Activated CD8-positive, alpha-beta memory T cell treated with anti-CD3 and anti-CD28 coated beads for 1 hour (primary cell): ENCODE measurements at places on chromosomes 5 and 9.

DNA sequence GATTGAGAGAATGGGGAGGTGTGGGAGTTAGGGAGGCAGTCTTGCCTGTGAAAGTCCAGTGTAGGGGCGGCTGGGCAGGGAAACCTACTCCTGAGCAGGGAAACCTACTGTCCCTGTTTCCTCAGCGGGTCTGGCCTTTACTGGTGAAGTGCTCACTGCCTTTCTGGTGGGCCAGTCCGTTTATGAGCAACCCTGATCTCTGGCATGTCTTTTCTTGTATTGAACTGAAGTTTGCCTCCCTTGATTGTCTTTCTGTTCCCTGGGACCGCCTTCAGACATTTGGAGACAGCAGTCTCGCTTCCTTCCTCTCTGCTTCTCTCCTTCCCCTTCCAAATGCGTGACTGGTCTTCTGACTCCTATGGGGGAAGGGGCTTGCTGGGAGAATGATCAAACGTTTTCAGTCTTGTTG, 2.9 kb downstream of the SNX18 start:
- no peak for DNase-seq

DNA sequence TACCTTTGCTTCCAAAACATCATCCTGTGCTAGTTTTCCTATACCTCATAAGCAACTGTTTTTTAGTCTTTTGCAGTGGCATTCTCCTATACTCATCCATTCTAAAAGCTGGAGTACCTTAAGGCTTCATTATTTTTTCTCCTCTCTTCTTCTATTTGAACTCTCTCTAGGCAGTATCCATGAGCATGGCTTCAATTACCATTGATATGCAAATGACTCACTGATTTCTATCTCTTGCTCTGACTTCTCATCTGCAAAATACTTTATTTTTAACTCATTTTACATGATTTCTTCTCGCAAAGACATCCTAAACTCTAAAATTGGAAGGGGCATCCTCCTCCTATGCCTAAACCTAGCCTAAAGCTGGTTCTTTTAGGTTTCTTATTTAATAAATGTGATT, 365.1 kb upstream of the NUDT12 start:
- no peak for DNase-seq

DNA sequence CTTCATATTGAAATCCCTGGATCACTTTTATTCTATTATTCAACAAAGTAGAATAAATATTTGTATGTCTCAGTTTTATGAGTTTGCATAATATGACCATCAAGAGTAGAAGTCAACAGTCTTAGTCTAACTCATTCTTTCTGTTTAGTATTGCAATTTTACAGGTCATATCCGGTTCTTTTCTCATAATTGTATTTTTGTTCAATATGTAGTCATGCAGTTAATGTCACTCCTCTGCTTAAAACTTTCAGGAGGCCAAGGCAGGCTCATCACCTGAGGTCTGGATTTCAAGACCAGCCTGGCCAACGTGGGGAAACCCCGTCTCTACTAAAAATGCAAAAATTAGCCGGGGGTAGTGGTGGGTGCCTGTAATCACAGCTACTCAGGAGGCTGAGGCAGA, 148.4 kb upstream of the TRPM3 start:
- no peak for DNase-seq

DNA sequence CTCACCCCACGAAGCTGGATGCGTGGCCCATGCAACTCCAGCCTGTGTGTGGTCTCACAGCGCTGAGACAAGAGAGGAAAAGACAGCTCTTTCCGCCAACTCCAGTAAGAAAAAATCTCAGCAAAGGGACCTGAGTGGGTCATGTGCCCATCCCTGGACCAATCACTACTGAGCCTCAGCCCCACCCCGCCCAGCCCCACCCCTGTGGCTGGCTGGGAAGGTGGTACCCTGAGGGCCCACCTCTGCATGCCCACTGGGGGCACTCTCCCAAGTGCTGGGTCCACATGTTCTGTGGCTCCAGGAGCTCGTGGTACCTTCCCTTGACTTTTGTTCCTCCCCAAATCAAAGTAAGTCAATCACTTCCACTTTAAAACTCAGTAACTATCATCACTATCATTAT, 105.1 kb upstream of the SMIM23 start:
- DNase-seq, result no peak

- DNase-seq, result no peak
Observed at GRCh38 chr9:87535817-87536539, 38.3 kb downstream of the DAPK1 start.

DNA sequence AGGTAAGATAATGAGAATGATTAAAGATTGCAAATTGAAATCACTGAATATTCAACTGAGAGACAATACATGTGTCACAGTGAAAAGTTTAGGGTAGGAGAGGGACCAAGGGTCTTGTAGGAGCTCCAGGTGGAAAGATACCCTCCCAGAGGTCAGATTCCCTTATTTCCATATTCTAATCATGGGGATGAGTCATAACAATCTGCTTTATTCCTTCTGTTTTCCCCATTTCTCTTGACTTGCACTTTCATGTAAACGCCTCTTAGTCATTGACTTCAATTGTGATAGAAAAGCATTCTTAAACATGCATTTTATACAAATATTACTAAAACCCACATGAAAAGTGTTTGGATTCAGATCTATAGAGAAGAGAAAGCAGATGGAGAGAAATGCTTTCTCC, 81.3 kb upstream of the CTSL start:
- DNase-seq, result no peak

- no peak for DNase-seq
Observed at GRCh38 chr5:157217289-157218024, 36.8 kb downstream of the ITK start.

- DNase-seq, result no peak
Observed at GRCh38 chr9:36078051-36078450, 41.3 kb downstream of the RECK start.

GRCh38 chr9:70110194-70111041, 66.8 kb downstream of the MAMDC2 start:
- no peak for DNase-seq

- no peak for DNase-seq
Observed at GRCh38 chr5:140548300-140548688, 832 bp downstream of the EIF4EBP3 start.

DNA sequence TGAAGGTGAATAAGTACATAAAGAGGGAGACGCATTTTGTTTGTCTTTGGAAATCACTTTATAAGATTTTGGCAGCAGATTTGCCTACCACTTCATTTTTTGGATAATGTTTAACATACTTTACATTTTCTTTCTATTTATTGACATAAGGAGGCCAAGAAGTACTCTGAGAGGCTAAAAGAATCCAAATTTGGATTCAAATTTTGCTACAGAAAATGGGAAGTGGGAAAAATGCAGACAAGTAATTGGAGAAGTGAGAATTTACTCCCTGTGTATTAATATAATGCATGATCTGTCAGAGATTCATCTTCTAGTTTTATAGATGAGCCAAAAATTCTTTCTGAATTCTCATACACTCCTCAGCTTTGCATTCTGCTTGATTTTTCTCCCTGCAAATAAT, 411.2 kb upstream of the CTNND2 start:
- no peak for DNase-seq

DNA sequence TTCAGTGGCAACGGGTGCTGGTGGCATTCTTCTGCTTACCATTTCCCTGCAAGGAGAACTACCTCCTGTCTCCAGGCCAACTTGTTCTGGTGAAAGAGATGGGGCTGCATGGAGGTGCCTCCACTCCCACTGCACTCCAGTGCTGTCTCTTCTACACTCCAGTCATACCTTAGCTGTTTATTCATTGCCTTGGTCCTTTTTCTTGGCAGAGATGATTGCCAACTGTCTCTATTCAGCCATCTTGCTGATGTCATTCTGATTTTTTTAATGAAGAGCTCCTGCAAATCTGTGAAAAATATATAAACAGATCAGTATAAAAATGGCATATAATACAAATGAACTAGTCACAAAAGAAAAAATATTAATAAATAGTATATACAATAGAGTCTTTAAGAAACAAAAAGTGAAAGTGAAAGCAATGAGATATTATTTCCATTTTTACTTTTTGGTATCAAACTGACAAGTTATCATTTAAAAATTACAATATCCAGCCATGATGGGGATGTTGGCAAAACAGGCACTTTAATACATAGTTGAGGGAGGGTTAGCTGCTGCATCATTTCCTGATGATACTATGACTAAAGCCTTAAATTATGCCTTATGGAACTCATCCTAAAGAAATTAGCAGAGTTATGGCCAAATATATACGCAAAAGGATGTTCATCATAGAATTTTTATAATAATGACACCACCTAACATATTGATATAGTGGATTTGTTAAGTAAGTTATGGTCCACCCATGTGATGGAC, 109.4 kb downstream of the CARTPT start:
- DNase-seq, result no peak

- no peak for DNase-seq
Observed at GRCh38 chr9:137631345-137632229, 12.8 kb downstream of the EHMT1 start.

DNA sequence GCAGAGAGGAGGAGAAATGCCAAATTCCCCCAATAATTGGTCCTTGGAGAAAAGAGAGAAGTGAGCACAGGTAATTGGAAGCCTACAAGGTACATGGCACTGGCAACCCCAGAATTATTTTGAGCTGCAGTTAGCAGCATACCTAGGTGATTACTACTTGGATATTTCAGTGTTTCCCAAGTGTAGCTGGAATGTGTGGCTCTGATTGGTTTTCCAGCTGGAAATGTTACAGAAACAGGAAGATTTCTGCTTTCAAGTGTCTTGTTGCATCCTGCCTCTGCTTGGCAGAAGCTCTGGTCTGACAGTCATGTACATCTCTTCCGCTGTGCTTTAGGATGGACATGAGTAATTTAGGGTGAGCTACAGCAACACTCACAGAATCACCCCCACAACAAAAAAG, 262.1 kb downstream of the ENC1 start:
- DNase-seq, result no peak

DNA sequence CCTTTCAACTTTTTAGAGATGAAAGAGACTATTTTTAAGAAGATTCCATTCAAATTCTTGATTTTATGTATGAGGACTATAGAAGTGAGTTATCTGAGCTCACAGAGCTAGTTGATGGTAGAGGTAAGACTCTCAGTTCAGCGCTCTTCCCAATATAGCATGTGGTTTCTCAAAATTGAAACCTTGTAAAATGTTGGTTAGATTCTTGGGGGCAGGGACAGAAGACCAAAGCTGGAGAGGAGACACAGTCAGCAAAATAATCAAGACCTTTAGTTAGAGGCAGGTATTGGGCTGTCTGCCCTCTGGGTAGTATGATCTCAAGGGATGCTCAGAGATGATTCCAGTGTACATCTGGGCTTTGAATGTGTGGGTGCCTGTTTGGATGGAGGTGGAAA, 246.4 kb downstream of the SH3GL2 start:
- DNase-seq, result no peak

- DNase-seq, result no peak
Observed at GRCh38 chr5:55205001-55205400, 22.1 kb downstream of the MCIDAS start.

DNA sequence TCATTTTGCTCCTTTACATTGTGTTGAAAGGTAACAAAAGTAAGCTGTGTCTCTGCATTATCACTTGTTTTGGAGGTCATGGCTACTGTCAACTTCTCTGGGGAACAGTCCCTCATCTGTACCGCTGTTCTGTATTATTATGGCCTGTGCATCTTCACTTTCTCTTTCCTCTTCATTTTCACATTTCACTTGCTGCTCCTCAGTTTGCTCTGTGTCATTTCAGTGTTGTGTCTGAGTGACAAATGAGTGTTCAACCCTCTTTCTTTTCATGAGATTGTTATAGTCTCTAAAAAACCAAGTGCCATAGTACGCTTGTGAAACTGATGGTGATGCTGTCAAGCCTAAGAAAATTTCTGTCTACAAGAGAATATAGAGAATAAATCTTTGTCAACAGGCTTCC, 122.0 kb upstream of the FER start:
- DNase-seq, result no peak

- DNase-seq, result no peak
Observed at GRCh38 chr5:29795096-29795652, 1398.3 kb upstream of the CDH6 start.

GRCh38 chr9:117622347-117622746, 81.9 kb upstream of the TLR4 start:
- no peak for DNase-seq

DNA sequence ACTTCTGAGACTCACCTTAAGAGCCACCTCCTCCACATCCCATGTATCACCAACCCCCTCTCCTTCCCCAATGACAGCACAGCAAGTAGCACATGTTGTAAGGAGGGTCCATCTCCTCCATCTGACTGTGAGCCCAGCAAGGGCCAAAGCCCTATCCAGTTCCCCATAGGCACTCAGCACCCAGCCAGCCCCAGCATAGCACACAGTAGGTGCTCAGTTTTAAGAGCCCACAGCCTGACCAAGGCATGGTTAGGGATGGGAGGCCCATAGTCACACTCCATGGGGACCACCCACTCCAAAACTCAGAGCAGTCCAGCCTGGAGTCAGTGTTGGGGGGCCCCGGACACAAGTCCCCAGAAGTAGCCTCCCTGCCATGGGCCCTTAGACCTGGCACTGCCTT, 205.7 kb downstream of the CDK5RAP2 start:
- DNase-seq, result no peak

- DNase-seq, result no peak
Observed at GRCh38 chr5:138000102-138000723, 32.7 kb downstream of the FAM13B start.

- DNase-seq, result no peak
Observed at GRCh38 chr9:85927076-85927475, 13.9 kb upstream of the NAA35 start.

DNA sequence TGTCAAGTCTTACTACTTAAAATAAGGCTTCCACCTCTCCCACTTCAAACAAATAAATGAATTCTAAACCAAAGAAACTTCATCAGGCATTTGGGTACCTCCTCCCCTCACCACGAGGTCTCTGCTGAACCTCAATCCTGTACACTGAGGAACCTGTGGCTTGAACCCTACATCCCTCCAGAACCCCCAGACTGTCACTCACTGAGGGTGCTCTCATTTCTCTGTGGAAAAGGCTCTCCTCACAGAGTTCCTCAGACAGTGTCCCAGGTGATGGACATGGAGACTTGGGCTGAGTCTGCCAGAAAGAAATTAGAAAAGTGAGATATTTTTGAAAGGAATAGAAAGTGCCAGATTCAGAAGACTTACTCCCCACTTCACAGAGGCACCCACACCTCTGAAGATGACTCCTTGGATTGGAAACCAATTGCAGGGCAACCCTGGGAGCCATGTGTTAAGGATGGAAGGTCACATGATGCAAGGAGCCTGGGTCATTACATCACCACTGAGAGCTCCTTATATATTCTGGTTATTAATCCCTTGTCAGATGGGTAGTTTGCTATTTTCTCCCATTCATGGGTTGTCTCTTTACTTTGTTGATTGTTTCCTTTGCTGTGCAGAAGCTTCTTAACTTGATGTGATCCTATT, 19.8 kb downstream of the MLANA start:
- no peak for DNase-seq

GRCh38 chr5:31196309-31196708, 2.8 kb downstream of the CDH6 start:
- DNase-seq, result no peak
